ENCODE measurements at places on chromosomes 5 and 9. TPM values are rescaled to one million over a fixed set of nuclear protein-coding genes. Genes with fewer than 3 reads are reported as not detected.

Gene MTMR12
- 22.9 TPM for total RNA-seq

Gene IFNE
- total RNA-seq = not detected

Gene S1PR3
- 25.0 TPM for total RNA-seq

Gene KLF9
- 0.97 TPM for total RNA-seq

Gene LMAN2
- 221 TPM for total RNA-seq

Gene ENTREP1
- 7.5 TPM for total RNA-seq

Gene RNF130
- 154 TPM for total RNA-seq

Gene EDIL3
- 46.0 TPM for total RNA-seq

Gene TMEM250
- 50.7 TPM for total RNA-seq

Gene DCAF12
- 31.1 TPM for total RNA-seq

Gene DBH
- not detected for total RNA-seq

Gene CNTLN
- total RNA-seq = 9.0 TPM

Gene IRX4
- 17.9 TPM for total RNA-seq

Gene OR1N1
- not detected for total RNA-seq

Gene CCL27
- total RNA-seq = 0.41 TPM

Gene PHYHD1
- 24.3 TPM for total RNA-seq

Gene C9orf57
- total RNA-seq = not detected

Gene CCNI2
- total RNA-seq = 0.07 TPM

Gene IL3
- not detected for total RNA-seq

Gene GRXCR2
- total RNA-seq = not detected

Gene CYLC2
- not detected for total RNA-seq

Gene ANKRD34B
- 0.03 TPM for total RNA-seq

Gene STXBP1
- total RNA-seq = 5.9 TPM

Gene ROPN1L
- total RNA-seq = not detected

Gene GAPT
- not detected for total RNA-seq

Gene GFPT2
- total RNA-seq = 125 TPM

Gene RNF208
- total RNA-seq = 1.0 TPM

Data from H7 (cell line).